ENCODE measurements at places on chromosomes 16 and 17.

- no peak for DNase-seq
These were observed at the start of gene WNT3 for GRCh38 chr17:46818316-46818928. TSS of gene WNT3 (minus strand) at chr17:46818692. CDS start at chr17:46818597, 95 bp downstream.

- DNase-seq, result no peak
These were observed 10.3 kb downstream of the CDRT4 start for GRCh38 chr17:15456972-15457722.

GRCh38 chr16:81669473-81670350 is 109.4 kb upstream of the PLCG2 start:
- DNase-seq, result no peak

- no peak for DNase-seq
These were observed 1.7 kb downstream of the ADORA2B start for GRCh38 chr17:15946611-15947120.

DNA sequence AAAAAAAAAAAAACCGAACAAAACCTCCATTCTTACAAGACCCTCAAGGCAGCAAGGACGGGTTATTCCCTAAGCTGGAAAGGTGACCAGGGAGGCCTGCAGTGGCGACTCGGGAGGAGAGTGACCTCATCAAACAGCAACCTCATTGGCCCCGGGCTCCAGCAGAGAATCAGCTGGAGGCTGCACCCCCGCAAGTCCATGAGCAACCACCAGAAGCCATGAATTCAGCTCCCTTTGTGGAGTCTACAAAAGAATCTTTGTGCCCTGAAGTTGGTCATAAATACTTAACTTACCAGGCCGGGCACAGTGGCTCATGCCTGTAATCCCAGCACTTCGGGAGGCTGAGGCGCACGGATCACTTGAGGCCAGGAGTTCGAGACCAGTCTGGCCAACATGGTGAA is 80.9 kb upstream of the CREBBP start:
- DNase-seq, result no peak

- DNase-seq, result no peak
These were observed 82.2 kb downstream of the SPECC1 start for GRCh38 chr17:20091174-20092029.

DNA sequence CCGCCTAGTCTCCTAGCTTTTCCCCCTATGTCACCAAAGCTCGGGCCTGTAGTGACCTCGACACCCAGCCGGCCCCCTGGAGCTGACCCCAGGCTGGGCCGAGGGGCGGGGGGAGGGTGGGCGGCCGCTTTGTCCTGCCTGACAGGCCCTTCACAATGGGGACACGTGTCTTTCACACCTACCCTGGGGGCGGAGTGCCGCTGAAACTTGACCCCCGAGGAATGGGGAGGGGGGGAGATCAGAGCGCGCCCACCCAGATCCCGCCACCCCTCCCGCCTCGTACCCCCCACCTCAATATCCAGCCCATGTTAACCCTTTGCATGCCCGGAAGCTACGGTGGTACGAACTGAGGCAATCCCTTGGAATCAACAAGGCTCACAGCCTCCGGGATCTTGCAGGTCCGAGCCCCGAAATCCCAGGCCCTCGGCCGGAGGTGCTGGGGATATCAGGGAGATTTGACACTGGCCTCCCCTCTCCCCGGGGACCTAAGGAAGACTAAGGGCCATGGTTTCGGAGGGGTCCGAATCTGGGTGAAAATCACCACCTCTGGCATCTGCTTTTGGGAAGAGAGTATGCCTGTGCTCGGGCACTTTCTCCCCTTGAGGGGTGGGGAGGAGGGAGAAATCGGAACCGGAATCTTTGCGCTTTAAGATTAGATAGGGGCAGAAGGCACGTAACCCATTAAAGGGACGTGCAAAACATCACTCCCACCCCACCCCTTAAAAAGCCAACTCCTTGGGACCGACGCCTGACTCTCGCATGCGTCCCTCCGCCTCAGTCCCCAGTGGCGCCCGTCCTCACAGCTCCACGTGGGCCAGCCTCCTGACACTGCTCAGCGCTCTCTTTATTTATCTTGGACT is 2.6 kb downstream of the NOG start:
- no peak for DNase-seq

GRCh38 chr16:56689171-56689570 is 6.9 kb downstream of the MT1X start:
- no peak for DNase-seq

- DNase-seq, result peak; percentile 32
These were observed 47.7 kb downstream of the CFDP1 start for GRCh38 chr16:75385507-75386152.

GRCh38 chr16:82936941-82937551 is 310.3 kb downstream of the CDH13 start:
- no peak for DNase-seq

- no peak for DNase-seq
These were observed 480.0 kb downstream of the TOX3 start for GRCh38 chr16:52066962-52067361.

- DNase-seq, result peak; percentile 49
These were observed 3.4 kb downstream of the CHST6 start for GRCh38 chr16:75491876-75492275.

DNA sequence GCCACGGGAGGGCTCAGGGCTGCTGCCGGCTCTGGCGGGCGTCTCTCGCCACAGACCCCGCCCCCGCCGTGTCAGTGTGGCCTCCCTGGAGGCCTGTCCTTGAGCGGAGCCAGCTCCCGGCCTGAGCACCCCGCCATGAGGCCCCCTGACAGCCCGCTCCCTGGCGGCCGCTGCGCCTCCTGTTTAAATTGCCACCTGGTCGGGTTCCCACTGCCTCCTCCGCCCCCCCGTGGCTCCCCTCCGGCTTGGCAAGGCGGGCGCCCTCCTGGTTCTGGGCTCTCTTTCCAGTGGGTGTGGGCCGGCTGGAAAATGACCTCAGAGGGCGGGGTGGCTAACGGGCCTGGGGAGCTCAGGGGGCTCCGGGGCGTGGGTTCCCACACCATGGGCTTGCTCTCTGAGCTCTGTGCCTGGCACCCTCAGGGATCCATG is 42.1 kb upstream of the SSTR5 start:
- no peak for DNase-seq

GRCh38 chr16:1056196-1056595 is 16.4 kb upstream of the SSTR5 start:
- DNase-seq, result no peak

GRCh38 chr16:5582529-5582928 is 484.9 kb upstream of the EEF2KMT start:
- no peak for DNase-seq

DNA sequence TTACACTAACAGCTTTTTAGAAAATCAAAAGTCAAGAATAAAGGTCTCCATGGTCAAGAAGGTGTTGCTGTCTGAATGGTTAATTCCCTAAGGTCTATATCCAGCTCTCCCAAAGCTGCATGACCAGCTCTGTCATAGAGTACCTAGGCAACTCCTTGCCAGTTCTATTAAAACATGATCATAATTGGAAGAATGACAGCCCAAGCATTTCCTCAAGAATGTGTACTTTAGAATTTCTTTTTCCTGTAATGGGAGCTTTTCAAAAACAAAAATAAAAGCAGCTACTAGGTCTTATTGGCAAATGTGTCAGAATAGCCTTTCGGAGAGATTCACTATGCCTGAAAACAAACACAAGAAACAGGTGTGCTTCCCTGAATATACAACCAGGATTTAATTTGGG is 7.9 kb downstream of the SPOP start:
- DNase-seq, result no peak

DNA sequence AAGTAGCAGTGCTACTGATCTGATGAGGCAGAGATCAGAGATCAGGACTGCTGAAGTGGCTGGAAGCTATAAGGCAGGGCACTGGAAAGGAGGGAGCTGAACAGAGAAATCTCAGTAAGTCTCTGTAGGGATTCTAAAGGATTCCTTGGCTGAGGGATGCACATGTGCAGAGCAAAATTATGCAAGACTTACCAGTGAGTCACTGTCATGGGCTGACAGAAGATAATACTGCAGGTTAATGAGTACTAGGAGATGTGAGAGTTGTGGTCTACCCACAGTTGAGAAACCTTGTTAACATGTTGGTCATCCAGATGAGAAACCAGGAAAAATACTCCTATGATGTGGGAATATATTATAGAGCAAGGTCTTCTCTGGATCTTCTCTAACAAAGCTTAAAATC is 378.1 kb downstream of the HAPSTR1 start:
- DNase-seq, result no peak

GRCh38 chr17:29505836-29506235 is 61.0 kb downstream of the ABHD15 start:
- no peak for DNase-seq

All from NCI-H1436 treated with DMSO at 0.1 percent for 48 hours (cell line).